HFFc6 (cell line): ENCODE measurements at places on chromosomes 1 and 21. TPM values are rescaled to one million over a fixed set of nuclear protein-coding genes. Genes with fewer than 3 reads are reported as not detected.
A peak's percentile ranks its signal among the peaks of the same experiment; 100 is the strongest.

PPIH gene
- 30.0 to 39.7 TPM (median 38.5 TPM) in 3 replicates for total RNA-seq

NCDN gene
- total RNA-seq = 47.0 to 63.2 TPM (median 52.7 TPM) in 3 replicates

DNA sequence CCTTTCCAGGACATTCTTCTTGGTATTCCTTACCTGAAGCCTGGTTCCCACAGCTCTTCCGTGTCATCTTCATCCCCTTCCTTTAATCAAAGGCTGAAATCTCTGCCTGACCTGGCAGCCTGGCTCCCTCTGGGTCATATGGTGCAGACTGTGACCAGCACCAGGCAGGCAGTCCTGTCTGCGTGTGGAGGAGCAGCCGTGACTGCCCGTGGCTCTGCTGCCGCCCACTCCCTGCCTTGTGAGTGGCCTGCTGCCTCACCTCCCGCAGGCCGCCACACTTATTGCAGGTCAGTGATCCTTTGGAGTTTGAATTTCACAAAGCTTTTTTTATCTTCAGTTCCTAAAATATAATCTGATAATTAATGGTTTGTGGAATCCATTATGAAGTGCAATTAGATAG lies 36.2 kb upstream of the EPHA8 start:
- DNase-seq = no peak

- DNase-seq = peak; percentile 94
These were observed 484.8 kb downstream of the PTPRC start for GRCh38 chr1:199123615-199124014.

GRCh38 chr21:29725025-29725736 lies 214.6 kb downstream of the GRIK1 start:
- DNase-seq = no peak

DNA sequence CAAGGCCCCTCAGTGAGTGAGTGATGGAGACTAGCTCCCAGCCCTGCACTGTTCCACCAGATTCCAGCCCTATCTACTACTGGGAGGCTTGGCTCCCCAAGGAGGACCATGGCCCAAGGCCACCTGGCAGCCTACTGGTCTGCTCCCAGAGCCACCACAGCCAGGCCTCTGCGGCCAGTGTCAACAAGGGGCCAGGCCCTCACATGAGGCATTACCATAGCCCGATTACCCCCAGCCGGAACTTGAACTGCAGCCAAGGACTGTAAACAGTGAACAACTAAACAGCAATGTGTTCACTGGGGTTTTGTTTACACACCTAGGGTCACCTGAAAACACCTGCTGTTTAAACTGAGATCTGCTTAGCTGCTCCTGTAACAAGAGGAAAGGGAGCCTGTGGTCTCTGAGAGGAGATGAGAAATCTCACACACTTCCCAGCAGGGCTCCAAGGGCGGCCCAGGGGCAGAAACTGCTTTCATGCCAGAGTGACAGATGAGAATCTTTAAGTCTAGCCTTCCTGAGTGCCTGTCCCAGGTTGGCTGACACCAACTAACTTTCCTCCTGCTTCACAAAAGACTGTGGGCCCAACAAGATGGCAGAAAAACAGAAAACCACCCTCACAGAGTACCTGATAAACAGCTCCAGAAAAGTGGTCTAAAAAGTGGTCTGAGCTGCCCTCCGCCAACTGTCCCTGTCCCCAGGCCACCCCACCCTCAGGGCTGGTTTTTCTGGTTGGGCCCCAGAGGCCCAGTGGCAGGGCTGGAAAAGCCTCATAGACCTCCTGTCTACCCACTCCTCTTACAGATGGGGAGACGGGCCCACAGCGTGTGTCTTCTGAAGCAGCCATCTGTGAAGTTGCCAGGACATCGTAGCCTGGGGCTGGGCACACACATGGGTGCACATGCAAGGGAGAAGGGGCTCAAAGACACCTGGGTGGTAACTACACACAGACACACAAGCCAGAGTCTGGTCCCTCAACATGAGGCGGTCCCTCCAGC lies 28.8 kb downstream of the MEF2D start:
- DNase-seq = no peak

LRRC38 gene
- total RNA-seq = not detected in 3 replicates

UBE2U gene
- not detected in 3 replicates for total RNA-seq

- DNase-seq = no peak
These were observed 55.9 kb downstream of the RAP1GAP start for GRCh38 chr1:21613072-21613867.

GRCh38 chr1:16155537-16156410 lies at the start of gene EPHA2:
EPHA2 (minus strand) TSS chr1:16156069; CDS start chr1:16155932, 137 bp downstream.
- DNase-seq = peak; percentile 77

DNA sequence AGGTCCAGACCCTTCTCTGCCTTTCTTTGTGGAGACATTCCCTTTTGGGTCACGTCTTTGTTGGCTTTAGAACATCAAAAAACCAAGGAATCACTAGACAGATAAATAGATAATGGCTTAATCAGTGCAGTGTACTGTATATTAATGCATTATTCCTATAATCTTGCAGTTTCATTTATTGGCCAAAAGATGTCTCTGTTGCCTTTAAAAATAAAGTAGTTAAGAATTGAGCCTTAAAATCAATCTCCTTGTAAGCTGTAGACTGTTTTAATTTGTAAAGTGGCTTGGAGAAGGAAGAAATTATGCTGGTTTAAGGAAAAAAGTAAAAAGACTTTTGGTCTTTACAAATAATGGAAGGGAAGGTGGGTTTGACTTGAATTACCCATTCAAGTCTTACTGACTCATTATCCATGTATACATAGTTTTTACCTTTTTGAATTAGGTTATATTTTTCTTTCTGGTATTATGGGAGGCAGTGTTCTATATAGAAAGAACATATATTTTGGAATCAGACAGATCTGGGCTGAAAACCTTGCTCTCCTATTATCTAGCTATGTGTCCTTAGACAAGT lies 84.6 kb downstream of the VPS13D start:
- no peak for DNase-seq

GRCh38 chr1:156821801-156822200 lies 5.2 kb upstream of the SH2D2A start:
- peak; percentile 16 for DNase-seq
